Progenitor cell of endocrine pancreas (in vitro differentiated cells): ENCODE measurements at places on chromosomes 1 and 21.

DNA sequence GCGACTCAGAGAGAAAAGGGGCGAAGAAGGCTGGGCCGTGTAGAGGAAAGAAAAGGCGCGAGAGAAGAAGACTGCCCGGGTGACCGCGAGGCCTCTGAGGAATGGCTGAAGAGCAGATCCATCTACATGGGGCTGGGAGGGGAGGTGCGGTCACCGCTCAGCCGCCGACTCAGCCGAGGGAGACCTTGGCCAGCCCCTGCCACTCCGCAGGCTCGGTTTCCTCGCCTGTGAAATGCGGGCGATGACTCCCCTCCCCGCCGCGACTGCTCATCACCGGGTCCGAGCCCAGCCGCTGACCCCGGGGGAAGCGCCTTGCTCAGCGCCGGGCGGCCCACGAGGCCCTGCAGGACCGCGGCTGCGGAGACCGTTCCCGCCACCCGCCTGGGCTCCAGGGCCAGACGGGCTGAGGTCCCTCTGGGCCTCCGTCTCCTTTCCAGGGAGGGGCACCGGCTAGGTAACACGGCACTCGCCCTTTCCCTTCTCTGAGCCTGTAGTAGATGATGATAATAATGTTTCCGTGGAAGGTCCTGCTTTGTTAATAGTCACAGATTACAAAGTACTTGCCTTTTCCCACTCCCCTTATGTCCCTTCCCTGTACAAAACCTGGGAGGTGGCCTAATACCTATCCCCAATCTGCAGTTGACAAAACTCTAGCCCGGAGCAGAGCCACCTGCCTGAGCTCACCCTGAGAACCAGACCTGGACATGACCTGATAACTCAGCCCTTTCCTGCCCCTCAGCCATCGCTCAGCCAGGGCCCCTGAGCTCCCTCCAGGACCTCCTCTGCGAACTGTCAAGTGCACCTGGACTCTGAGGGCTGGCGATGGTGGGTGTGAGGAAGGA, 1.6 kb upstream of the BSND start:
- no peak for DNase-seq

DNA sequence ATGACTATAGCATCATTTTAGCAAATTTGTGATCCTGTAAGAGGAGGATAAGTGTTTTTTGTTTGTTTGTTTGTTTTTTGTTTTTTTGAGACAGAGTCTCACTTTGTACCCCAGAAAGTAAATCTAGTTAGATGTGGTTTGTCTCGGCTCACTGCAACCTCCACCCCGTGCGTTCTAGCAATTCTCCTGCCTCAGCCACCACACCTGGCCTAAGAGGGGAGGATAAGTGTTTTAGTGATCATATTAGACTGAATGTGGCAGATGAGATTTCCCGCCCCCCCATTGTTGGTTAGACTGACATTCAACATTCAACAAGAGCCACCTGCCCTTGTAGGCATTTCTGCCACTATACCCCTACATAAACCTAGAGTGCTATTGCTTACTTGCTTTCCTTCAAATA, 98.5 kb downstream of the OSBPL9 start:
- DNase-seq: no peak

- no peak for DNase-seq
Measured at GRCh38 chr21:33977017-33977720, 61.6 kb upstream of the ATP5PO start.

- no peak for DNase-seq
Measured at GRCh38 chr1:116847688-116848531, 61.8 kb upstream of the PTGFRN start.

DNA sequence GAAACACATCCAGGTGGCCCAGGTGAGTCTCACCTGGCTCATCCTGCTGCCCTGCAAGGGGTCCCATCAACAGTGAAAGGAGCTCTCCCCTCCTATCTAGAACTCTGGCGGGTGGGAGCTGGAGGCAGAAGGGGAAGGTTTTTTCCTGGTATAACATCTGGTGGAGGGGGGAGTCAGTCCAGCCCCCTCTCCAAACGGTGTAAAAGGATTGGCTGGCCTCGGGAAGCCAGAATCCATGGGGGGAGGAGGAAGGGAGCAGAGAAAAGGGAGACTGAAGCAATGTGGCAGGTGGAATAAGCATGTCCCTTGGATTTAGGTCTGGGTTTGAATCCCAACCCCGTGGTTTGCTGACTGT, 1.2 kb upstream of the CAMK2N1 start:
- no peak for DNase-seq

DNA sequence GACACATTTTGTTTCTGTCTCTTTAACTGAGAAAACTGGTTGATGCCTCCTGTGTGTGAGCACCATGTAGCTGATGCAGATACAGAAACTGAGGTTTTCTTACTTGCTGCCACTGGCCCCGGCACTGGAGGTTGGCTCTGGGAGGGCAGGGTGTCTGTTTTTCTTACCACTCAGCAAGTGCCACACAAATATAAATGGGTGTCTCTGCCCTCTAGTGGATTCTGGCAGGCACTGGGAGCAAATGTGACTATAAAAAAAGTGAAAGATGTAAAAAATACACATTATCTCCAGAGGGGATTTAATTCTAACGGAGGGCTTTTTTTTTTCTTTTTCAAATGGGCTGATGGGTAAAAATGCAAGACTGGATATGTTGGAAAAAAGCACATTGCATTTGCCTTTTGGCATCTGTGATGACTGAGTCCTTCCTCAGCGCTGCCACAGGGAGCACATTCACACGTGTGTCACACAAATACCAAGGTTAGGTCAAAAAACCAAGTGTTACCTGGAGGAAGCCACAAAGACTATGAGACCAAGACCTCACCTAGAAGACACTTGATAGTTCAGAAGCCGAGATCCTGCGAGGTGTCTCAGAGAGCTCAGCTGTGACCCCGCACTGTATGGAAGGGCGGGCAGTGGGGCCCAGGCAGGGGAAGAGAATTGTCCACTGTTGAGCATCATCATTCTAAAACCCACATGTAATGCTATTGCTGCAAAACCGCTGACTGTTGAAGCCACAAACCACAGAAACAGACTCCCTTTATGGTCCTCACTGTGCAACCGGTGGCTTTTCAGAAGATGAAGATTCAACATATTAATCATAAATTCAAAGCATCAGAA, 18.9 kb downstream of the PGBD2 start:
- DNase-seq: no peak

DNA sequence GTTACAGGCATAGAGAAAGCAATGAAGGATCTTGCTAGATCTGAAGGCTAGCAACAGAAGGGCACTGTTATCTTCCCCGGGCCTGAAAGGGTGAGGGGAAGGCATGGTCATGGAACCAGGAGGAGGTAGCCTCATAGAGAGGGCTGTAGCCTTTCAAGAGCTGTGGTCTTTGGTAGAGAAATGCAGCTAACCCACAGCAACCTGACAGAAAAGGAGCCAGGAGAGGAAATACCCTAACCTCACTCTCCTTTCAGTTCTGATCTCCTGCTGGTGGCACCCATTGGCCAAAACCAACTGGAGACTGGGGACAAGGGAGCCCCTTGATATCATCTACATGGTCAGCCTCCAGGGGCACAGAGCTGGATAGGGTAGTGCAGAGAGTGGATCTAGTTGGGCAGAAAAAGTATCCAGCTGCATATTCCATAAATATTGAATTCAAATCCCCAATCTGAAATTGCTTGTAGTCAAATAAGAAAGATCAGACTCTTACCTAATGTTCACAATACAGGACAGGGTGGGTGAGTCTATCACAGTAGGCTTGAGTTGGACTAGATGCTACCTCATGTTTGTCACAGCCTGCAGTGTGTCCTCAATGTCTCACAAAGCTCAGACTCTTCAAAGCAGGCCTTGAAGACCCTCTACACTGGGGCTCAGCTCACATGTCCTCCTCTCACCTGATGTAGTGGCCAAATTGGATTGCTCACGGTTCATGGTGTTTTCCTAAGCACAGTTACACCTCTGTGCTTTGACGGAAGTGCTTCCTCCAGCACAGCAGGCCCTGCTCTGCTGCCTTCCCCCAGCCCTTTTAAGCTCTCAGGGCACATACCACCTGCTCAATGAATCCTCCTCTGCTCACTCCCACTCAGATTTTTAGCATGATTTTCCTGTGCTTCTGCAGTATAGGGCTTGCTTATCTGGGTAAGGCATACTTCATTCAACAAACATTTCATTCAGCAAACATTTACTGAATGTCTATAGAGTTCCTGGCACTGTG, 74.1 kb upstream of the JUN start:
- DNase-seq: no peak

- DNase-seq: no peak
Measured at GRCh38 chr1:156859523-156860112, 701 bp upstream of the INSRR start.

GRCh38 chr1:202216691-202217090, 23.1 kb downstream of the LGR6 start:
- DNase-seq: no peak

DNA sequence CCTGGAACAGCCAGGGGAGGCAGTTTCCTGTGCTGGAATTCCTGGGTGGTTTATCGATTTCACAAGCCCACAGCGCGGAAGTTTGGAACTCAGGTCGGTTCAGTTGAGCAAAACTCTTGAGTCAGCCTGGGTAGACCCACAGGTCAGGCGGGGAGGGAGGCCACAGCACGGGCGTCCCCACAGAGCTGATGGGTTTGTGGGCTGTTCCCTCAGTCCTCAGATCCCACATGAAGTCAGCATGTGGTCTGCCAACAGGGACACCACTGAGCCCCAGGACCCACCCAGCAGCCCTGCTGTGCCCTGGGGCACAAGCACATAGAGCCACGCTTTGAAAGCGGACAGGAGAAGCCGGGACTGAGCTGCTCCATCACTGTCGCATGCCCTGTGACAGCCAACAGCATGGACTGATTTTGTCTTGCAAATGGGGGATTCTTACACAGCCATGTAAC, 17.4 kb downstream of the BMP8A start:
- no peak for DNase-seq

- DNase-seq: peak; percentile 68
Measured at GRCh38 chr1:204493984-204494280, 673 bp downstream of the PIK3C2B start.

DNA sequence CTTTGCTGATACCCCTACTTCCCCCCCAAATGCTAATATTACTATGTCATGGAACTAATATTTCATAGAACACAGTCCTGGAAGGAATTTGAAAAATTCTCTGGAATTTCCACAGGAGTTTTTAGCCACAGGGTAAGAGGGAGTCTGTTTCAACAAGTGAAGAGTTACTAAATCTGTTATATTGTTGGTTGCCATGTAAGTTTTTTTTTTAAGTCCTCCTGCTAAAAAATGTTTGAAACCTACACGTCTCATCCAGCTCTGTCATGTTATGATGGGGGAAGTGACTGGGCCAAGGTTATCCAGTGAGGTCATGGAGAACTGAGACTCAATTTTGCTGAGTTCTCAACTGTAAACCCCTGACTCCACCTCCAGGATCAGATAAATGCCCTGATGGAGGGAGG, 60.8 kb upstream of the USP24 start:
- no peak for DNase-seq

DNA sequence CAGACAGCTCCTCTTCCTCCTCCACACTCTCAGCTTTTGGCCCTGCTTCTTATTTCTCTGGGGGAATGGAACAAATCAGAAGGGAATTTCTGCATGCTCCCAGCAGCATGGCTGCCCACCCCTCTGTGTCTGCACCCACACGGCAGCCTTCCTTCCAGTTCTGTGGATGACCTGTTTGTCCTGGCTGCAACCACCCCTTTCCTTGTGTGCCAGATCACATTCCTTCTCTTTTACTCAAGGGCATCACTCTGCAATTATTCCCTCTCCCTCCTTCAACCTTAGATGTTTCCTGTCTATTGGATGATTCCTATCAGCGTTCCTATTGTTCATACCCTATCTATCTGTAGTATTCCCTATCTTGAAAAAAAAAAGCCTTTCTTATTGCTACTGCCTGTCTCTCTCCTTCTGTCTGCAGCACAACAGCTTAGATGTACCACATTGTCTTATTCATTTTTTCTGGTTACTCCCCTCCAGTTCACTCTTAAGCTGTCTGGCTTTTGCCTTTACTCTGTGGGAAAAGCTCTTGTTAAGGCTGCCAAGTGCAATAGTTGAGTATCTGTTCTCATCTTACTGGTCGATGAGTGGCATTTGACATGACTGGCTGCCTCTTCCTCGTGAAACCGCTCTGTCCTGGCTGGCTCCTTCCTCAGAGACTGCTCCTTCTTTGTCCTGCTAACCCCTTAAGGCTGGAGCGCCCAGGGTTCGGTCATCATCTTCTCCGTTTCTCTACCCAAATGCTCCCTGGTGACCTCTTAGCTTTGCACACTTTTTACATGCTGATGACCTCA, 351.1 kb downstream of the CAMTA1 start:
- DNase-seq: no peak

GRCh38 chr1:106889583-106889982, 166.9 kb upstream of the PRMT6 start:
- DNase-seq: no peak

GRCh38 chr1:192763243-192763642, 45.6 kb upstream of the RGS2 start:
- DNase-seq: no peak

GRCh38 chr1:179950651-179951050, 4.0 kb upstream of the CEP350 start:
- DNase-seq: no peak

GRCh38 chr1:231969076-231969475, 342.5 kb downstream of the DISC1 start:
- no peak for DNase-seq

- no peak for DNase-seq
Measured at GRCh38 chr21:34593954-34594531, 20.9 kb downstream of the RCAN1 start.
